Fibroblast of skin of right biceps (primary cell): ENCODE measurements at places on chromosomes 3 and 15.

GRCh38 chr3:142963516-142964448, at the start of gene PAQR9:
TSS of gene PAQR9 (minus strand) at chr3:142963674. CDS start at chr3:142963336, 338 bp downstream.
- DNase-seq, result no peak

DNA sequence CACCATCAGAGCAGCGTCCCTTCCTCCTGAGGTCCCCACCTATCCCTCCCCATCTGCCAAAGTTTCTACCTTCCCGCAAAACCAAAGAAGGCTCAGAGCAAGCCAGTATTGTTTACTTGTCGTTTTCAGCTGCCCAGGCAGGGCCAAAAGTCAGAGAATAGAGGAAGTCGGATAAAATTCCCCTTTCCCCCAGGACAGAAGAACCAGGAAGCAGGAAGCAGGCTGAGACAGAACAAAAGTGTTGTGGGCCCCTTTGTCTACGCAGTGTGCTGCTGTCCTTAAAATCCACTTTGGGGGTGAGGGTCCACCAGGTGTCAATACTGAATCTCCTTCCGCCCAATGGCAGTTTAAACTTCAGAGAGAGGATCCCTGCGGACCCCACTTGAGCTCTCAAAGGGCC, 18.5 kb upstream of the RPL32 start:
- no peak for DNase-seq

DNA sequence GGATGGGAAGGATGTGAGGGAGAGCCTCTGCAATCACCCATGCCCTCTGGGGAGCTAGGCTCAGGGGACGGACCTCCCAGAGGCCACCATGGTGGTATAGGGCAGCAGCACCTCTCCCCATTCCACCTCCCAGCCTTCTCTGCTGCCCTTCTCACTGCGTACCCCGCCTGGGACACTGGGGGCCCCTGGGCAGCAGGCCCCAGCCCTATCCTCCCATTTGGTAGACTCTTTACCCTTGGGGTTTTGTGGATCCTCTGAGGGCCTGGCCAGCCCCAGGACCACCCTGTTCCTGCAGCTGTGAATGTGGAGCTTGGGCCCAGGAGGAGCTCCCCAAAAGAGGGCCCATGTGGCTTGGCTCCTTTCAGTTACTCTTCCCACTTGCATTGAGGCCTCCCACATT, 131.9 kb downstream of the DNAJB8 start:
- no peak for DNase-seq

DNA sequence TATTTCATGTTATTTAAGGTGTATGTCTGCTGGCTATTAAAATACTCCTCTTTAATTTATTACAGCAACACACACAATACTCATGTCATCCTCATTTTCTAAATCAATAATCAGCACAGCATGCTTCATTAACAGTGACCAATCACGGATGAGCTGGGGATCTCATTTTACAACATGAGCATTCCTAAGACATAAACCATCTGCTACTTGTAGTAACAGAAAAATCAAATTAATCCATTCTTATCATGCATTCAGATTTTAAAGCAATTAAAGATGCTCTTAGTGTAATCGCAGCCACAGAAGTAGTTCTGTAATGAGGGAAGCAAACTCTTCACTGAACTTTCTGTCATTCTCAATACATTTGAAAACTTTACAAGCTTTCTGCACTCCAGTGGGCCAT, 191.1 kb downstream of the TBC1D5 start:
- DNase-seq, result peak; percentile 15

- DNase-seq, result peak; percentile 16
These were observed 18.7 kb downstream of the STARD9 start for GRCh38 chr15:42594095-42594494.

- no peak for DNase-seq
These were observed 24.3 kb downstream of the HERC1 start for GRCh38 chr15:63809452-63809851.

DNA sequence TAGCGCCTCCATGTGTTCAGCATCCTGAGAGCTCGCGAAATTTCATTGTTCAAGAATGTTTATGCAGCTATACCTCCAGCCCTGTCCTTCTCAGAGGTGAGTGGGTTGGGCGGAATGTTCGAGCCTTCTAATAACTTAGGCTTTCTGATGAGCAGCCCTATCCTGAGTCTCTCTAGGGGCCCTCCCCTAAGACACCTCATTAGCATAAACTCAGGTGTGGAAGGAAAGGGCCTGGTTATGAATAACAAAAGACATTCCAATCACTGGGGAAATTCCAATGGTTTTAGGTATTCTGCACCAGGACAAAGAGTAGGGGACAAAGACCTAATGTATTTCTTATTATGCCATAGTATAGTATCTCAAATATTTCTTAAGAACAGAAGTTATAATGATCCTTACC, 138.1 kb upstream of the PDZRN3 start:
- no peak for DNase-seq

GRCh38 chr15:68797599-68798345, 22.9 kb downstream of the ANP32A start:
- no peak for DNase-seq

DNA sequence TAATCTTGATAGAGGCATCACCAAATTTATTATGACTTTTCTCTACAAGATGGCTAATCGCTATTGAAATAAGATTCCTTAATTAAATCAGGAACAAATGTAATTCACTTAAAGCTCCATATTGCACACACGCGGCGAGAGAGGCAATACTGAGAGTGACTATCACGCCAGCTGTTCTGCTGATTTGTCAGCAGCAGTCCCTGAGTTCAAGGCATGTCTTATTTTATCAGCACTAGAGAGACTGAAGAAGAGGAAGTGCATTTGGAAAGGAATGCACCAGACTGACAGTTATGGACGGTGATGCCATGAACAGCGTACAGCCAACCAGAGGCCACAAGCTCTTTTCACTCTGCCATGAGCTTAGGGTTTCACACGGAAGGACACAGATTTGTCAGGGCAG, 83.6 kb upstream of the SLCO3A1 start:
- no peak for DNase-seq

GRCh38 chr15:66761726-66762595, 59.9 kb downstream of the SMAD6 start:
- DNase-seq, result no peak

DNA sequence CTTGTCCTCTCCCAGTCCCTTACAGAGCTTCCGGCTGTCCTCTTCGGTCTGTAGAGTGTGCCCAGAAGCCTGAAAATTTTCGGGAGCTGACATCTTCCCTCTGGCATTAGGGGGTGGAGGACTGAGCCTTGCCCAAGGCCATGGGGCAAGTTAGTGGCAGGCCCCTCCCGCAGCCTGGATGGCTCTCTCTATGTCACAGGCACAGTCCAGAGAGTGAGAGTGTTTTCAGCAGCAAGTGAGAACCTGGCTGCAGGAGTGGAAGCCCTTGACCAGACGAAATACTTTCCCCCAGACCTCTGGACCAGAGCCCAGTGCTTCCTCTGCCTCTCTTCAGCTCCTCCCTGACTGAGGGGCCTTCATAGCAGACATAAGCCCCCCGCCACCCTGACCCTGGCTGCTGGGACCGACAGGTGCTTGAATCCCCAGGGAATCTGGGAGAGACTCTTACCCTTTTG, 50.5 kb upstream of the SEC22A start:
- no peak for DNase-seq

GRCh38 chr3:100696161-100696560, 13.1 kb upstream of the TFG start:
- no peak for DNase-seq

DNA sequence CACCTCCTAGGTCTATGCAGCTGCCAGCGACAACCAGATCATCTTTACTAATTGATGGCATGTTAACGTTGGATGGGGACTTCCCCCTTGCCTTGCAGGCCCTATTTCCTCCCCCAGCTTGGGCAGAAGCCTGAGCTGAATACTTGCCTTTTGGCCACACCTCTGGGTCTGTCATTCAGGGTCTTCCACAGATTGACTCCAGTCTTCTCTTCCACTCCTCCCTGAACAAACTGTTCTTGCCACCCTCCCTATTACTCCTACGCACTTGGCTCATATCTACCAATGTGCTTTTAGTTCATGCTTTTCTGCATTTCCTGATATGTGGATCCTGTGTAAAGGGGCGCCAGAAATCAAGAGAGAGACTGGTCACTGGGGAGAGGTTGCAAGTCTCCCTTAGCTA, 73.5 kb downstream of the DNASE1L3 start:
- no peak for DNase-seq

GRCh38 chr15:38320181-38320580, 67.5 kb downstream of the SPRED1 start:
- DNase-seq, result peak; percentile 17

GRCh38 chr3:66382142-66382541, 118.7 kb downstream of the LRIG1 start:
- DNase-seq, result no peak

- no peak for DNase-seq
These were observed 6.7 kb upstream of the FETUB start for GRCh38 chr3:186633481-186633880.

DNA sequence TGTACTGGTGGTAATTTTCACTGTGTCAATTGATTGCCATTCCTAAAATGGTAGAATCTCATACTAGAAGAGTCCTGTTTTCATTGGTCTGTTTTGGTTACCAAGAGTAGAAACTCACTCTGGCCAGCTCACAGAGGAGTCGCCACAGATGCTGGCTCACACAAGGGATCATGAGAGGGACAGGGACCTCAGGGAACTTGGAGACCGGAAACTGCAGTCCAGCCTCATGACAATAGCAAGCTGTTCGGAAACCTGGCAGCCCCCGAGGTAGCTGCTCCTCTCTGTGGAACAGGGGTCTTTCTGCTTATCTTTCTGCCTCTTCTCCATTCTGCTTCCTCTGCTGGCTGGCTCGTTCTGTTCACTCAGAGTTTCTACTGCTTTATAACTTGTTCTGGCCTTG, 192.9 kb downstream of the PLCL2 start:
- no peak for DNase-seq

GRCh38 chr3:124802702-124803101, 72.5 kb downstream of the UMPS start:
- no peak for DNase-seq

DNA sequence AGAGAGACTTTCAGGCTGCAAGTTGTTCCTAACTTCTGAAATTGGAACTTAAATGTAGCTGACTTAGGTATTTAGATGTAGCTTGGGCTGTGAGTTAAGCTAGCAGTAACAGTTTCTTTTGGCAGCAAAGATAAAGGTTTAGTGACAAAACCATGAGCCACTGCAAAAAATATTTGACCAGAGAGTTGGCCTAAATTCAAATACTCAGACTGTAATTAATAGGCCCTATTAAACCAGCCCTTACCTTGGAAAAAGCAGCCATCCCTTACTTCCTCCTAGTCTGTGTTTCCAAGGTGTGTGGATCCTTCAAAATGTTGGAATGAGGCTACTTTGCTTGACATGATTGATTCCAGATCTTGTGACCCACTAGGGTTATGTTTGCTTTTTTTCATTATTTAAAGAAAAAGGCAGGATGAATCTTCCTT, 8.2 kb downstream of the TPM1 start:
- DNase-seq, result peak; percentile 71
